ENCODE measurements at places on chromosomes 4 and X. TPM values are rescaled to one million over a fixed set of nuclear protein-coding genes. Genes with fewer than 3 reads are reported as not detected.

Gene AKAP14
- polyA plus RNA-seq, result not detected

Gene ASB5
- polyA plus RNA-seq, result 456 TPM

Gene SYN1
- 2.3 TPM for polyA plus RNA-seq

Gene MID1
- polyA plus RNA-seq, result 0.28 TPM

Gene TBL1X
- 3.4 TPM for polyA plus RNA-seq

Gene REPS2
- 0.16 TPM for polyA plus RNA-seq

Gene HAUS3
- polyA plus RNA-seq, result 16.1 TPM

Gene JCHAIN
- polyA plus RNA-seq, result 0.73 TPM

Gene CYP4V2
- polyA plus RNA-seq, result 5.0 TPM

Gene MND1
- 0.48 TPM for polyA plus RNA-seq

Gene ITGB1BP2
- polyA plus RNA-seq, result 26.8 TPM

Gene SLC4A4
- polyA plus RNA-seq, result 0.24 TPM

Gene NPNT
- 5.4 TPM for polyA plus RNA-seq

Gene HELT
- polyA plus RNA-seq, result not detected

Gene CCNB3
- 1.4 TPM for polyA plus RNA-seq

Gene STPG2
- 0.01 TPM for polyA plus RNA-seq

Gene GAGE12H
- polyA plus RNA-seq, result not detected

Gene RBM46
- polyA plus RNA-seq, result not detected

Gene LDB2
- polyA plus RNA-seq, result 8.9 TPM

Gene GRSF1
- polyA plus RNA-seq, result 96.6 TPM

Gene PRSS12
- 0.01 TPM for polyA plus RNA-seq

Gene STK26
- polyA plus RNA-seq, result 0.44 TPM

Gene IL2RG
- polyA plus RNA-seq, result 1.2 TPM

Gene G6PD
- polyA plus RNA-seq, result 4.6 TPM

Gene RAB33A
- polyA plus RNA-seq, result 0.13 TPM

Gene PNMA3
- polyA plus RNA-seq, result 0.04 TPM

Gene SLC2A9
- polyA plus RNA-seq, result 0.52 TPM

Gene TNMD
- 0.03 TPM for polyA plus RNA-seq

Gene DACH2
- 0.01 TPM for polyA plus RNA-seq

Gene TBC1D1
- 18.1 TPM for polyA plus RNA-seq

Data from psoas muscle (tissue), 8 donors.